A549 treated with Mapracorat at 1 μM for 4 hours (cell line): ENCODE measurements at places on chromosomes 1 and 21. TPM values are rescaled to one million over a fixed set of nuclear protein-coding genes. Genes with fewer than 3 reads are reported as not detected.

The LCE1A gene
- total RNA-seq, result not detected in 5 replicates

The RAB3GAP2 gene
- total RNA-seq, result 10.4 to 13.7 TPM (median 12.6 TPM) in 5 replicates

The KLHL20 gene
- total RNA-seq, result 11.1 to 13.5 TPM (median 12.4 TPM) in 5 replicates

The LYPD8 gene
- 0.13 to 0.19 TPM in 2 of 5 replicates, not detected in the others for total RNA-seq

The KRTAP19-5 gene
- not detected in 5 replicates for total RNA-seq

The PLPPR4 gene
- total RNA-seq, result not detected in 5 replicates

The ANGPTL3 gene
- total RNA-seq, result not detected in 5 replicates

The MEX3A gene
- total RNA-seq, result 1.2 to 2.4 TPM (median 1.6 TPM) in 5 replicates

The NUDT4B gene
- 0.95 to 1.6 TPM (median 1.3 TPM) in 5 replicates for total RNA-seq

The UMODL1 gene
- not detected in 5 replicates for total RNA-seq

The DYRK3 gene
- 7.9 to 10.8 TPM (median 9.7 TPM) in 5 replicates for total RNA-seq

The CD1B gene
- not detected in 5 replicates for total RNA-seq

The IL12RB2 gene
- total RNA-seq, result 0.05 to 0.18 TPM (median 0.10 TPM) in 5 replicates

The SPRR2D gene
- not detected in 5 replicates for total RNA-seq

The REN gene
- not detected in 5 replicates for total RNA-seq

The LCE1F gene
- total RNA-seq, result not detected in 5 replicates

The NOS1AP gene
- 0.18 to 0.57 TPM (median 0.27 TPM) in 5 replicates for total RNA-seq
